ENCODE measurements at places on chromosomes 16 and 17.

DNA sequence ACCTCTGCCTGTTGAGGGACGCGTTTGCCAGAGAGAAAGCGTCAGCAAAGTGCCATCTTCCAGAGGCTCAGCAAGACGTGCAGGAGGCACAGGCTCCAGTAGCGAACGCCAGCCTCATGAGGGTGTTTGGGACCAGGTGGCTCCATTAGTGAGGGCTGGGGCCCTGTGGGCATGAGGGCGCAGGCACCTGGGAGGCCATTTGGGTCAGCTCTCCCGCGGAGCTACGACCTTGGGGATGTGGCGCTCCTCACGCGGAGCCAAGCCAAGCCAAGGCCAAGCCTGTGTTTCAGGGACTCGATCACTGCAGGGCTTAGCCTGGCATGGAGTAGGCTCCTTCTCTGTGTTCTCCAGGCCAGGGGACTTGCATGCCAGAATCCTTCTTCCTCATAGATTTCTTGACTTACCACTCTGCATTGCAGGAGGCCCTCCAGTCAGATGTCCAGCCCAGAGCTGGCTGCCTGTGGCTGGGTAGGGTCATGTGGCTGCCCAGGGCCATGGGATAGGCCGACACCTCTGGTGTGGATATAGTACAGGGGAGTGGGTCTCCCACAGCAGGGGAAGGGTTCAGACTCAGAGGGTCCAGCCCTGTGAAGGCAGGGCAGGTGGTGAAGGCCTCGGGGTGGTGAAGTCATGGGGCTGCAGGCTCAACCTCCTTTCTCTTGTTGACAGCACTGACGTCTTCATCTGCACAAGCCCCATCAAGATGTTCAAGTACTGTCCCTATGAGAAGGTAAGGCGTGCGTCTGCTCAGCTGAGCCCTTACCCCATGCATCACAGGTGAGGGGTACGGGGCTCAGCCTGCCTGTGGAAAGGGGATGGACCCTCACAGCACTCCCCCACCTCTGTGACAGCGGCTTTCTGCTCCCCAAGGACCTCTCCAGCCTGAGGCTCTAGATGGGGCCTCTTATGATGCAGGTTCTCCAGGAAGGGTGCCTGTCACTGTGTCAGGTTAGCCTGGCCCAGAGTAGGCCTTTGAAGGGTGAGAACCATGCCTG is 19.6 kb downstream of the NT5M start:
- no peak for DNase-seq

DNA sequence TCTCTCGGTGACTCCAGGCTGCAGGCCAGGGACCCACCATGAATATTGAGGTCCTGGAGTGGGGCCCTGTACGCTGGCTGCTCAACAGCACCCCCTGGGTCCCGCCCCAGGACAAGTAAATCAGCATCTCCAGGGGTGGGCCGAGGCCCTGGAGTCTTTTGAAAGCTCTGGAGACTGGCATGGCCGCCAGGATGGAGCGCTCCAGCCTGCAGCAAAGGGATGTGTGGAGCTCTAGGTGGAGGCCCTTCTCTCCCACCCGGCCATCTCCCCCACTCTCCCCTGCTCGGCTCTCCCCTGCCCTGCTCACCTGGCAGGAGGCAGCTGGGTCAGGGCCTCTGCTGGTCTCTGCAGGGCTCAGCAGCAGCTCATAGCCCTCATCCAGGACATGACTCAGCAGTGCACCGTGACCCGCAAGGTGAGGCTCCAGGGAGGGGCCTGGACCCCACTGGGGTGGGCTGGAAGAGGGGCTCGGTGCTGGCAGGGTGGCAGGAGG is 16.6 kb downstream of the SGSH start:
- no peak for DNase-seq

GRCh38 chr17:75326226-75326848 is 37.1 kb upstream of the SLC25A19 start:
- DNase-seq: no peak

- no peak for DNase-seq
These were observed 725 bp downstream of the ABCA3 start for GRCh38 chr16:2339521-2340484.

DNA sequence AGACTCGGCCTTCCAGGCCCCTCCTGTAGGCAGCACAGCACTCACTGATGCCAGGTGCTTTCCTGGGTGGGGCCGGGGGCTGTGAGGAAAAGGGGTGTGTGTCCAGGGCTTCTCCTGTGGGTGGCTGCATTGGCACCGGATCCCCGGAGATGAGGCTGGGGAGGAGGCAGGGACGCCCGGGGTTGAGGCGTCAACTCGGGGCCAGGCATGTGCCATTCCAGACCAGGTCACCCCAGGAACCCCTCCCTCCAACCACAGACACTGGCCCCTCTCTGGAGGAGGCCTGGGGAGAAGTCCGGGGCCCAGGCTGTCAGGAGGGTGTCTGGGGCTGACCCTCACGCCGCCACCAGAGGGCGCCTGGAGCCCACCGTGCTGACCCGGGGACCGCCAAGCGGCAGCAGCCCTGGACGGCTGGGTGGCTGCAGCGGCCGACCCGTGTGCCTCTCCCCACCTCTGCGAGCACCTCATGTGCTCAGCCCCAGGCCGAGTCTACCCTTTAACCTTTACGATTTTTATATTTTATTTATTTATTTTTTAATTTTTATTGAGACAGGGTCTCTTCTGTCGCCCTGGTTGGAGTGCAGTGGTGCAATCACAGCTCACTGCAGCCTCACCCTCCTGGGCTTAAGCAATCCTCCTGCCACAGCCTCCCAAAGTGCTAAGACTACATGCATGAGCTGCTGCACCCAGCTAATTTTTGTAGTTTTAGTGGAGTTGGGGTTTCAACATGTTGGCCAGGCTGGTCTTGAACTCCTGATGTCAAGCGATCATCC is 3.2 kb upstream of the METRN start:
- peak; percentile 69 for DNase-seq

- DNase-seq: no peak
These were observed 6.2 kb upstream of the SPNS3 start for GRCh38 chr17:4427505-4427904.

DNA sequence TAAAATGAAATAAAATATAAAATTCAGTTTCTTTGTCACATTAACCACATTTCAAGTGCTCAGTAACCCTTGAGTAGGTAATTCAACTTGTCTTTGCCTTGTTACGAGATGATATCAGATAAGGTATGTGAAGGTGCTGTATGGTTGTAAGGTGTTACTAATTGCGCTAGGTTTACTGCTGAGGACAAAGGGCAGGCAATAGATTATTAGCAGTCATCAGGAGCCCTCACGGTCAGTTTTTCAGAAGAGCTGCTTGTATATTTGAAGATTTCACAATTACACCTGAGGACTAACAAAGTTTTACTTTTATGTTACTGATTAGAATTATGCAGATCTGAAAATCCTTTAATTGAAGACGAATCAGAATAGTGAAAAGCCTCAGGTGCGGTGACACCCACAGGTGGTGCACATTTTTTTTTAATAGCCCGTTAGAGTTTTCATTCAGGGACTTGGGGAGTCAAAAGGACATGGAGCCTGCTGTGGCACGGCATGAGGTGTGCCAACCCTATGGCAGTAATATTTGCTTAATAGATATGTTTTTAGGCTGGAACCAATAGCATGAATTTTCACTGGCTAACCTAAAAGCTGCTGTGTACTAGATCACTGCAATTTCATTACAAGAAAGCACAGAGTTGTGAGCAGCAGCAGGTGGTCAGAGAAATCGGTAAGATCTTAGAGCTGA is 16.4 kb downstream of the NDEL1 start:
- no peak for DNase-seq

DNA sequence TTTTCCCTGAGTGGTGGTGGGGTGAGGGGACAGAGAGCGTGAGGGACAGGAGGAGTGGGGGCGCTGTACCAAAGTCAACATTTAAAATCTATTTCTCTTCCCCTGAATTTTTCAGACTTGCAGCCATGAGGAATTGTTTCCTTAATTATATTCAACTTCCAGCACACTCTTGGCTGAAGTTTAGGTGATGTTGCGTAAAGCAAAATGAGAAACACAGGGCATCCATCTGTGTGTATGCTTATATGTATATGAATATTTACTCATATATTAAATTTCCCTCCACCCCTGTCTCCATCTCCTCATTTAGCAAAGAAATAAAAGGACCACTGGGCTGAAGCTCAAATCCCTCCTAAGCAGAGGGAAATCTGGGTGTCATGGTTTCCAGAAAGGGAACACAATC is 218.1 kb downstream of the XYLT1 start:
- no peak for DNase-seq

DNA sequence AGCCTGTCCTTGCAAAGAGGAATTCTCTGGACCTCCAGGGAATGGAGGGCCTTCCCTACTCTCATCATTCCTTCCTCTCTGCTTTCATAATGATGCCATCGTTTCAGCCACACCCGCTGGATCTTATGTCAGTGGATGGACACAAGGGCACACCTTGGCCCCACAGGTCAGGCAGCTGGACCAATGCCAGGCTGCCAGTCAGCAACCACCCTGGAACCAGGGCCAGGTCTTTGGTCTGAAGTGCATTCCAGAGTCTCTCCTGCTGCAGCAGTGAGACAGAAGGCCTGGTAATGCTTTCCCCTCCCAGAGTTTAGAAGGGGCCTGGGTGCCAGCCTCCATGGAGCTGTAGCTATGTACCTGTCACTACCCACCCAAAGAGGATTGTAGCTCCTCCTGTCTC is 7.4 kb downstream of the C1QL1 start:
- DNase-seq: no peak

- DNase-seq: no peak
These were observed 7.8 kb downstream of the ODAD4 start for GRCh38 chr17:41937970-41938954.

DNA sequence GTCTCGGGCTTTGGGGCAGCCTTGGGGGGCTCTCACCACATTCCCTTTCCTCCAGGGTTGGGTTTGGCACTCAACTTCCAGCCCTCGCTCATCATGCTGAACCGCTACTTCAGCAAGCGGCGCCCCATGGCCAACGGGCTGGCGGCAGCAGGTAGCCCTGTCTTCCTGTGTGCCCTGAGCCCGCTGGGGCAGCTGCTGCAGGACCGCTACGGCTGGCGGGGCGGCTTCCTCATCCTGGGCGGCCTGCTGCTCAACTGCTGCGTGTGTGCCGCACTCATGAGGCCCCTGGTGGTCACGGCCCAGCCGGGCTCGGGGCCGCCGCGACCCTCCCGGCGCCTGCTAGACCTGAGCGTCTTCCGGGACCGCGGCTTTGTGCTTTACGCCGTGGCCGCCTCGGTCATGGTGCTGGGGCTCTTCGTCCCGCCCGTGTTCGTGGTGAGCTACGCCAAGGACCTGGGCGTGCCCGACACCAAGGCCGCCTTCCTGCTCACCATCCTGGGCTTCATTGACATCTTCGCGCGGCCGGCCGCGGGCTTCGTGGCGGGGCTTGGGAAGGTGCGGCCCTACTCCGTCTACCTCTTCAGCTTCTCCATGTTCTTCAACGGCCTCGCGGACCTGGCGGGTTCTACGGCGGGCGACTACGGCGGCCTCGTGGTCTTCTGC is 8.4 kb downstream of the SLC16A3 start:
- DNase-seq: no peak

DNA sequence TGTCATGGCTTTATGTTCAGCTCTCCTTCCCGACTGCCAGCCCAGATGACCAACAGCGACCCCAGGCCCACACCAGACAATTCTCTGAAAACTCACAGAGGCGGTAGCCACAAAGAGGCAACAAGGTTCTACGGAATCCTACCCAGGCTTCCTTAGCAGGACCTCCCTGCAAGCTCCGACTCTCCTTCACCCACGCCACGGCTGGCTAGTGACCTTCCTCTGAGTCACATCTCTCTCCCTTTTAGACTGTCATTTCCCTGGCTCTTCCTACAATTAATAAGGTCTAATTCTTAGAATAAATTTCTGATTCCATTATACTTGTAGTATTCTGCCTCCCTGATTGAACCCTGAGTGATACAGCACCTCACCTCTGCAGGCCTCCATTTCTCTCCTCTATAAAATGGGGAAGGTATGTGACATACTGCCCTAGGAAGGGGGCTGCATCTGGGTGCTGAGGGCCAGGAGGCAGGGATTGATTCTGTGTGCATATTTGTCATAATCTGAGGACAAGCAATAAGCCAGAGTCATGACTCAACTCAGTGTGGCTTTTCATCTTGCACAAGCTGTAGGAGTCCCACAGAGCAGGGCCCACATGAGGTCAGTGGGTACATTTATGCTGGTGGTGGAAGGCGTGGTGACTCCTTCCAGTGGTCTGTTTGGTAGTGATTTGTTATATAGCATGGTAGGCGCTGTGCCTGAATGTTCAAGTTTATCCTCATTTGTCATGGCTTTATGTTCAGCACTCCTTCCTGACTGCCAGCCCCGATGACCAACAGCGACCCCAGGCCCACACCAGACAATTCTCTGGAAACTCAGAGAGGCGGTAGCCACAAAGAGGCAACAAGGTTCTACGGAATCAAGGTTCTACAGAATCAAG is 46.2 kb downstream of the SMPD3 start:
- no peak for DNase-seq

DNA sequence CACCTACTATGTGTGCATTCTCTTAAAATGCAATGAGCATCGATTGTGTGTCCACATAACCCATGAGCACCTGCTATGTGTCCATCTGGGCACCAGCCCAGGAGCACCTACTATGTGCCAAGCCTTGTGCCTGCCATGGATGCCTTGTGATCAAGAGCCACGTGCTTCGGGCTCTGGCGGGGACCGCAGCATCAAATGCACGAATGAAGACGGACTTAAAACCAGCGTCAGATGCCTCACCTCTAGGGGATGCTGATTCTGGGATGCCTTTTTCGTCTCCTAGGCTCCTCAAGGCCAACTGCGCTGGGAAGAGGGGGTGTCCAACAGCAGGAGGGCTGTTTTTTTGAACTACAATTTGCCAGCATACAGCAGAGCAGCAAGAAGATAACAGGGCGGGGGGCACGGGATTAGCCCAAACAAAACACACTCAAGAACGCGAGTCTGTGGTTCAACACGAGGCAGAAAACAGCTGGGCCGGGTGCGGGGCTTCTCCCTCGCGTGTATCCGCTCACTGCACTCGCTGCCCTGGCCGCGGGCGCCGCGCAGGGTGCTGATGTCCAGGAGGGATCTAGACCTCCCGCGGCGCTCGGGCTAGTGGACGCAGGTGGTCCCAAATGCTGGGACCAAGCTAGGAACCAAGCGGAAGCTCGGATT is 1.2 kb upstream of the GLIS2 start:
- DNase-seq: no peak

DNA sequence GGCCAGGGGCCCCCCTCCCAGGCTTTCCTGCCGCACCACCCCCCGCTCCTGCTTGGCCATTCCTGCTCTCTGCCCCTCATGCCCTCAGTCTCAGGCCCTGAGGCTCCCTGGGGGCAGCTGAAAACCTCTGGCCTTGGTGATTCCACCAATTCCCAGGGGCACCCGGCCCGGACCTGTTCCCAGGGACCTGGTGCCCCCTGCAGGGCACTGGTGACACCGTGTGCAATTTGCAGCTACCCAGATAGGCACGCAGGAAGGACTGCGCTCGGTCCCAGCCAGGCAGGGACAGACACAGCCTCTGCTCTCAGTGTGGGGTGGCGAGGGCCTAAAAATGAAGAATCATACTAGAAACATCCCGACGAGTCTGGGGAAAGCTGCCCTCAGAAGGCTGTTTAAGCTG is 13.4 kb downstream of the WFDC1 start:
- DNase-seq: no peak

DNA sequence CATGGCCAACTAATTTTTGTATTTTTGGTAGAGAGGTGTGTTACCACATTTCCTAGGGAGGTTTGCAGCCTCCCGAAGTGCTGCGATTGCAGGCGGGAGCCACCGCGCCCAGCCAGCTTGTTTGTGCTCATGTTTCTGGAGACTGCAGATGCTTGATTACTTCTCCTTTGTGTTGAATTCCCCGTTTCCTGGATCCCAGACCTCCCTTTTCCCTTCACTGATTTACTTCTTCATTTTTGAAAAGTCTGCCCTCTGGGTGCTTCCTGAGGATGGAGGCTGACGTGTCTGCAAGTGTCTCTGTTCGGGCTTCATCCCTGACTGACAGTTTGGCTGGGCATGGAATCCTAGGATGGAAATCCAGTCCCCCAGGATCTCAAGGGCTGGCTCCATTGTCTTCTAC is 7.0 kb upstream of the TRIM47 start:
- DNase-seq: no peak

GRCh38 chr16:89744813-89745212 is 23.5 kb downstream of the ZNF276 start:
- no peak for DNase-seq
